ENCODE measurements at places on chromosomes 13 and 19. TPM values are rescaled to one million over a fixed set of nuclear protein-coding genes. Genes with fewer than 3 reads are reported as not detected.

DNA sequence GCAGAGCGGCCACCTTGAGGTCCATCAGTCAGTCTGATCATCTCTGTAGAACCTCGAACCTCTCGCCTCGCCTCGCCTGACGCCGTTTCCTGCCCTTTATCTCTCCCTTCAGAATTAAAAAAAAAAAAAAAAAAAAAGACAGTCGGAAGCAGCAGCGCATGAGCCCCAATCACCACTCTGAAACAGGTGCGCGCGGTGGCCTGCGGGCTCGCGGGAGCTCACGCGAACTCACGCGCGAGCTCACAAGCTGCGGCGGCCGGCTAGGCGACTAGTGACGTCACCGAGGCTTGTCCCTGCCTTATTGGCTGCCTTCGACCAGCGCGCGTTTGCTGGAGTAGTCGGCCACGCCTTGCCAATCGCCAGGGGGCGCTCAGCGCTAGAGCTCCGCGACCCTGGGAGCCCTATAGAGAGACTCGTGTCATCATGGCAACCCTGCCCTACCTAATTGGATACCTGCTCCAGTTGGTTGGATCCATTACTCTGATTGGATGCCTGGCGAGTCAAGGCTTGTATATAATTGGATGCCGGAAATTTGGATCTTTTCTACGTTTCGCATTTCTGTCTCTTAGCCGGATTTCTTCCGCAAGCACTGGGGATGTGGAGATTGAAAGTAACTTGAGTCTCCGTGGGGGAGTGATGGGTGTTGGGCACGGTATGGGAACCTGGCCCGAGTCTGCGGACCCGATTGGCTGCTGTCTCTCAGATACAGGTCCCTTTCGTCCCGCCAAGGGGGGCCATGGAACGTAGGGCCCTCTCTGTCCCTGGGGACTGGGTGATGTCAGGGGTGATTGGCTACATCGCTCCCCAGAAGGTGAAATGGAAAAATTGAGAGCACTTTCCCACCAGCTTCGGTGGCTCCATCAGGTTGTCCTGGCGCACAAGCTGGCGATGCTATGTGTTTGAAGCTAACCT is 31.6 kb downstream of the SYT3 start:
- peaks cover 4% of the 10 kb centered on the region for H3K4me1 ChIP-seq
- no peaks in the 10 kb centered on the region for H3K36me3 ChIP-seq
- no peak overlapping the region for H3K27ac ChIP-seq
- DNase-seq, result peak; percentile 99

DNA sequence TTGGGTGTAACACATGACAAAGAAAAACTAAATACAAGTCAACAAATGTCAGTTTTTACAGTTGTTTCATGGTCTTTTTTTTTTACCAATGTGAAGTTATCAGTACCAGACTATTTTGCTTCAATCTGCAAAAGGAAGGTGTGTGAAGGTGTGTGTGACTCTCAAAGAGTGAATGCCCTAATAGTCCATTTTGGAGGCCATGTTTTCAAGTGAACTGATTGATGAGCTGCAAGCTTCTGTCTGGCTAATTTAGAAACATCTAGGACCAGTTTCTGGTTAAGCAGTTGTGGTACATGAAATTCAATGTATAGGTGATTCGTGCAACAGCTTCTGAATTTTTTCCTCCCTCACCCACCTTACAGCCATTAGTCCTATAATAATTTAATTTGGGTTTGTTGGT is 16.1 kb downstream of the KLF5 start:
- H3K27me3 ChIP-seq, result no peaks in the 10 kb centered on the region
- H3K36me3 ChIP-seq, result no peaks in the 10 kb centered on the region
- H3K4me3 ChIP-seq, result no peak overlapping the region
- no peaks in the 10 kb centered on the region for H3K4me1 ChIP-seq

- H3K27ac ChIP-seq, result no peak overlapping the region
- H3K4me3 ChIP-seq, result no peak overlapping the region
- no peaks in the 10 kb centered on the region for H3K4me1 ChIP-seq
- DNase-seq, result no peak
- H3K27me3 ChIP-seq, result no peaks in the 10 kb centered on the region
- no peaks in the 10 kb centered on the region for H3K36me3 ChIP-seq
These were observed 64.9 kb upstream of the HTR2A start for GRCh38 chr13:46961719-46962118.

DNA sequence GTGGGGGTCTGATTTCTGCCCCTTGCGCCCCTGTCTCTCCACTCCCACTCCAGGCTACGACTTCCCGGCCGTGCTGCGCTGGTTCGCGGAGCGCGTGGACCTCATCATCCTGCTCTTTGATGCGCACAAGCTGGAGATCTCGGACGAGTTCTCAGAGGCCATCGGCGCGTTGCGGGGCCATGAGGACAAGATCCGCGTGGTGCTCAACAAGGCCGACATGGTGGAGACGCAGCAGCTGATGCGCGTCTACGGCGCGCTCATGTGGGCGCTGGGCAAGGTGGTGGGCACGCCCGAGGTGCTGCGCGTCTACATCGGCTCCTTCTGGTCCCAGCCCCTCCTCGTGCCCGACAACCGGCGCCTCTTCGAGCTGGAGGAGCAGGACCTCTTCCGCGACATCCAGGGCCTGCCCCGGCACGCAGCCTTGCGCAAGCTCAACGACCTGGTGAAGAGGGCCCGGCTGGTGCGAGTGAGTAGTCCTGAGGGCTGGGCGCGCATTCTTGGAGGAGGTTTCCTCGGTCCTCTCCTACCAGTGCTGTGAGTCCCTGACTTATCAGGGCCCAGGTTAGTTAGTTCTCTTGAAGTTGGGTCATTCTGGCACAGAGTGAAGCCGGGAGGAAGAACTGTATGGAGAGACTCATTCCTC is 12.7 kb downstream of the EHD2 start:
- no peak overlapping the region for H3K4me3 ChIP-seq
- no peaks in the 10 kb centered on the region for H3K27me3 ChIP-seq
- H3K27ac ChIP-seq, result no peak overlapping the region
- H3K4me1 ChIP-seq, result 0 out of 2 replicates have a peak, but pooled peaks cover 6% of the 10 kb centered on the region
- DNase-seq, result no peak
- no peaks in the 10 kb centered on the region for H3K36me3 ChIP-seq

DNA sequence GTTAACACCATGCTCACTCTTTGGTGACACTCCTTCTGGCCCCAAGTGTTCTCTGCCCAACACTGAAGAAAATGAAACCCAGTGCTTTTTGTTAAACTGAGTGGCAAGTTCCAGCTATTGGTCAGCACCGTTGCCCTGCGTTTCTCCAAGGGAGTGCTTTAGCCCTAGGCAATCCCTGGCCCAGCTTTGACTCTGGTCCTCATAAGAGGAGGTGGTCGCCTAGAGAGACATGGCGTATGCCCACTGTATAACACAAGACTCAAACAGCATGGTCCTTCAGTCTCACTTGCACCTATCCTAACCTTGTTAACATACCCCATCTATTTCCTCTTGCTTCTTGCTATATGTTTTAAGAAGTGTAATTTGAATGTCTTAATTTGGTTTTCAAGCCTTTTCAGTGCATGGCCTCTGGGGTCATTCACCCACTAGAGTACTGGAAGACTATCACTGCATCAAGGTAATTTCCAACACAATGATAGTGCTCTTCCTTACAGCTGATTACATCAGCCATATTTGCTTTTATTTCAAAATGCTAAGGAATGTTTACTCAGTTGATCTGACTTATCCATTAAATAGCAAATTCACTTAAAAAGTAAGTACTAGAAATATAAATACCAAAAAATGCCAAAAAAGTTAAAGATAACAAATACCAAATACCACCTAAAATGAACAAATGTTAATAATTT is 190.5 kb upstream of the SOX21 start:
- H3K27me3 ChIP-seq, result no peaks in the 10 kb centered on the region
- no peaks in the 10 kb centered on the region for H3K36me3 ChIP-seq
- H3K4me3 ChIP-seq, result no peak overlapping the region
- H3K4me1 ChIP-seq, result no peaks in the 10 kb centered on the region
- no peak for DNase-seq
- no peak overlapping the region for H3K27ac ChIP-seq

GRCh38 chr19:1811472-1811894 is 593 bp downstream of the ATP8B3 start:
- peaks cover 2% of the 10 kb centered on the region for H3K4me1 ChIP-seq
- no peaks in the 10 kb centered on the region for H3K27me3 ChIP-seq
- H3K4me3 ChIP-seq, result 0 out of 2 replicates have a peak overlapping the region, but pooled peaks have one; percentile 49
- no peak overlapping the region for H3K27ac ChIP-seq
- peaks cover 4% of the 10 kb centered on the region for H3K36me3 ChIP-seq
- no peak for DNase-seq

- no peak overlapping the region for H3K4me3 ChIP-seq
- no peaks in the 10 kb centered on the region for H3K36me3 ChIP-seq
- H3K27ac ChIP-seq, result no peak overlapping the region
- no peak for DNase-seq
- peaks cover 9% of the 10 kb centered on the region for H3K4me1 ChIP-seq
- no peaks in the 10 kb centered on the region for H3K27me3 ChIP-seq
These were observed 56.1 kb upstream of the MCF2L start for GRCh38 chr13:112912726-112913440.

DNA sequence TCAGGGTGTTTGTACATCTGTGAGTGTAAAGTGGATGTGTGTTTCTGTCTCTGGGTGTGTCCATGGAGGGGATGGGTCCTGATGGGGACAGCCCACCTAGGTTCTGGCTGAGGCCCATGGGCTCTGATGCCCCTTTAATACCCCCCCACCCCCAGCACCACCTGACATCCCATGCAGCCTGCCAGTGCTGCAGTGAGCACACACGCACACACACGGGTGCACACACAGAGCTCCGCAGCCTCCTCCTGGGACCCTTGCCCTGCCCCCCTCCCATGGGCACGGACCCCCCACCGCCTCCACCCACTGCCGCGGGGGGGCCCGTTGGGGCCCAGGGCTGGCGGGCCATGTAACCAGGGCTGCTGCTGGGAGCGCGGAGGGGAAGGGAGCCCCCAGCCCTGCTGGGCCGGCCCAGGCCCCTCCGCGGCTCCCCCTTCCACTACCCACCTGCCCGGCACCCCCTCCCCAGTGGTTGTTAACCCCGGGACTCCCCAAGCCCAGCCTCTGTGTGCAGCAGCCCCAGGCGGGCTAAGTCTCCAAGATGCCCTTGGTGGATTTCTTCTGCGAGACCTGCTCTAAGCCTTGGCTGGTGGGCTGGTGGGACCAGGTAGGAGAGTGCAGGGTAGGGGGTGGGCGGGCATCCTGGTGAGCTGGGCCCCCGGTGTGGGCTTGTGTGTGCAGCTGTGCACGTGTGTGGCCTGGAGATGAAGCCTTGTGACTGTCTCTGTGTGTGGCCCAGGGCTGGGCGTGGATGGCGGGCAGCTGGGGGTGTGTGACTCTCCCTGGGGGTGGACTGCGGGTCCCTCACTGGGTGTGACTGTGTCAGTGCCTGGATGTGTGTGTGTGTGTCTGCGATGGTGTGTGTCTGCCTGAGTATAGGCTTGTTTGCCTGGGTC is 32.6 kb downstream of the PDE4A start:
- H3K36me3 ChIP-seq, result no peaks in the 10 kb centered on the region
- no peak overlapping the region for H3K4me3 ChIP-seq
- no peaks in the 10 kb centered on the region for H3K27me3 ChIP-seq
- DNase-seq, result no peak

Gene FSD1
- 58.8 TPM for total RNA-seq

Gene NALCN
- 0.54 TPM for total RNA-seq
